ENCODE measurements at places on chromosomes 5 and 9.

- DNase-seq = no peak
Observed at GRCh38 chr9:22229069-22229468, 217.6 kb upstream of the DMRTA1 start.

DNA sequence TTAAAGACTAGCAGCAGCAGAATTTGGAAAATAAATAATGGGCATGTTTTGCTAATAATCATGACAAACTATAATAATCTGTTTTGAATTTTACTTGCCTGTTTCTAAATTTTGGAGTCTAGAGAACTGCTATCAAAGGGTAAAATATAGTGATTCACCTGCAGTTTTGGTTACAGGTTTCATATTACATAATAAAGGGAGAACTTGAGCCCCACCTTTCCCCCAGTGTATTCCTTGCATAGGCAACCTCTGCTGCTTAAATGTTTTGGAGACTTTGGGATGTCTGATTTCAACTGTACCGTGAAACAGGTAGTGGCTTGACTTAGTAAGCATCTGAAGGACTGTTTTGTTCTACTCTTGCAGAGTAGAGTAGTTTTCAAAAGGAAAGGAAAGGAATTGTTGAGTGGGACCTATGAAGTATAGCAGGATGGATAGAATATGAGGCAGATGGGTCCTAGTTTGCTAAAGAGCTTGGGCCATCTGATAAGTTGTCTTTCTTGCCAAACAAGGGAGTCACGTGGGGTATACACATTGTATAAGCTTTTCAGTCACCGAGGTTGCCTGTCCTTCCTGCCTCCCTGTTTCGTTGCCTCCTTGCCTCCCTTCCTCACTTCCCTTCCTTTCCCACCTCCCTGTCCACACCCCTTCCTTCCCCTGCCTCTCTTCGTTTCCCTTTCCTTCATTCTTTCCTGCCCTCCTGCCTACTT lies 19.1 kb downstream of the CREBRF start:
- no peak for DNase-seq

DNA sequence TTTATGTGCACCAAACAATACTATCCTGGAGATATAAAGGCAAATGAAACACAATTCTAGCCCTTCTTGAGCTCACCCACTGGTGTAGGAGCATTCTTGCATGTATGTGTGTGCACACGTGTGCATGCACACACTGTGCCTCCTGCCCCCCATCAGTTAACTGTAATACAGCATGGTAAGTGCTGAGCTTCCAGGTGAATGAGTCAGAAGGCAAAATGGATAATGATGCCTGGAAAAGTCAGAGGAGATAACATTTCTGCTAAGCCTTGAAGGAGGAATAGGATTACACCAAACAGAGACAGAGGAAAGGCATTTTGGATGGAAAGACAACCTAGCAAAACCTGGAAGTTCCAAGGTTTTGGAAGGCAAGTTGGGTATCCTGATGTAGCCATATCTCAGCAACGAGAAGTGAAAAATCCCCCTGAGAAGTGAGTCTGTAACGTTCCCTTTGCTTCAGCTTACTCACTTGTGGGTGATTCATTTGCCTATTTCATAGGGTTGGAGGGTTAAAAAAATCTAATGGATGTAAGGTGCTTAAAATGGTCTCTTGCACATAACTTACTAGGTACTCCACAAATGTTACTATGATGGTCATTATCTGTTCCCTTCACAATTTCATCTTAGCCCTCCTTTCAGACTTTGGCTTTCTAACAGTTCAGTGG lies 101.4 kb upstream of the STC2 start:
- DNase-seq = no peak

GRCh38 chr5:50476549-50476948 lies 35.5 kb upstream of the EMB start:
- DNase-seq = no peak

GRCh38 chr9:114107286-114108001 lies 8.4 kb upstream of the KIF12 start:
- DNase-seq = no peak

DNA sequence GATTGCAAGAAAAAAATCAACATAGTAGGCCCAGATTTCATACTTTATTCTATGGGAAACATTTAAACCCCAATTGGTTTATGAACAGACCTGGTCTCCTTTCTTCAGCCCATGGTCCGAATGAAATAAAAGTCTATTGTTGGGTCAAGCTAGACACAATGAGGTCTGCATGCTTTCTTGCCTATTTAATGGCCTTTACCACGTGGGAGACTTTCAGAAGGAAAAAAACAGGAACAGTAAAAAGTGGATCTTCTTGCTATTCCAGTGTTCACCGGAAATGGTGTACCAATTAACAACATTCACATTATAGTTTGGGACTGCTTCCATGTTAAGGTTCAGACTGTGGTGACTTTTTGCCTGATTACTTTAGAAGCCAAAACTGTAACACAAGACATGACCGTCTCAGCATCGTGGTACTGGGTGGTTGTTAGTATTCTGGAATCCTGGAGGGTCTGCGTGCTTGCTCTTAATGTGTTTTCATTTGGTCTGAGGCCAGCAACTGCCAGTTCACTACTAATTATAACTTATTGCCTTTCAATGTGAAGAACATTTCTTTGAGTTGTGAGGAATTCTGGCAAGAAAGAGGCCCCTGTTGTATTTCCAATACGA lies 85.4 kb upstream of the PRRC1 start:
- no peak for DNase-seq

GRCh38 chr5:65081071-65081470 lies 312.3 kb downstream of the CWC27 start:
- no peak for DNase-seq

DNA sequence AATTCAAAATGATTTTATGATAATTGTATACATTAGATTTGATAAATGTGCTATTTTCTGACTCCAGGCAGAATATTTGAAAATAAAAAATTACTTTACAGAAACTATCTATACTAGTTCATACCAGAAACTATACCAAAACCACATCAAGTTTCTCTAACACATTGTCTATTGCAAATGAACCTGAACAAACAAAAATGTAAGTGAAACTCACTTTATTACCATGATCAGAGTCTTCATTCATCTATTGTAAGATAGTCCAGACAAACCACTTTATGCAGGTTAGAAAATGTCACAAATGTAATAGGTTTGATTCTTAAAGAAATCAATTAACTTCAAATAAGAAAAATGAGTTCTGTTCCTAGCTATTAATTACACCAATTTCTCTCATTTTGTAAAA lies 99.4 kb downstream of the OXCT1 start:
- DNase-seq = no peak

DNA sequence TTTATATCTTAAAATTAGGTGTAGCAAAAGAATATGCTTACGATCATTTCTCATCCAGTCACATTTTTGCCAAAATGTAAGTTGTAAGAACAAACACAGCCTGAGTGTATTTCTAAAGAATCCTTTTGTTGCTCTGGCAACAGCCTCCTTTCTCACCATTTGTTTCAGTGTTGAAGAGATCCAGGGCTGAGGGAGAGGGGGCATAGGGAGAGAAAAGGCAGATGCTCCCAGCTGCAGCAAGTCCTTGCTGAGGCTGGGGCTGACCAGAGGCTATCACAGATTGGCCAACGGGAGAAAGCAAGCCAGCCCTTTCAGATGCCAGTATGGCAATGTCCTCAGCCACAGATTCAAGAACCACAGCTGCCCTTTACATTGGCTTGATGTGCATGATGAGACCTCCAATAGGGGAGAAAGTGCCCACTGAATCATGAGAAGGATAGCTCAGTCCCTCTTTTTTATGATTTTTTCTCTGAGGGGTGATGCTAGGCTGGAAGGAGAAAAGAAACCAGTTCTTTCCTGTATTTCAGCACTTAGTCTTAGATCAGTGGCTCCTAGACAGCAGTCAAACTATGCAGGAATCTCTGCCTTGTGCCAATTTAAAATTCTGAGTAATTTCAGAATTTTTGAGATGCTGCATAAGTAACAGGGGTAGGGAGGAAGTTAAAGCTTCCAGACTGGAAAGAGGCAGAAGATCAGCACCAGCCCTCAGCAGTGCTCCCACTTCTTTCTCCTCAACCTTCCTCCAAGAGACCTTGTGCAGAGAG lies 142.1 kb downstream of the LHFPL2 start:
- DNase-seq = no peak

- no peak for DNase-seq
Observed at GRCh38 chr5:137945825-137946224, 56.6 kb downstream of the PKD2L2 start.

- DNase-seq = no peak
Observed at GRCh38 chr9:117300371-117301110, 114.3 kb downstream of the ASTN2 start.

- peak; percentile 41 for DNase-seq
Observed at GRCh38 chr9:126860757-126861466, 473 bp downstream of the ZBTB34 start.

DNA sequence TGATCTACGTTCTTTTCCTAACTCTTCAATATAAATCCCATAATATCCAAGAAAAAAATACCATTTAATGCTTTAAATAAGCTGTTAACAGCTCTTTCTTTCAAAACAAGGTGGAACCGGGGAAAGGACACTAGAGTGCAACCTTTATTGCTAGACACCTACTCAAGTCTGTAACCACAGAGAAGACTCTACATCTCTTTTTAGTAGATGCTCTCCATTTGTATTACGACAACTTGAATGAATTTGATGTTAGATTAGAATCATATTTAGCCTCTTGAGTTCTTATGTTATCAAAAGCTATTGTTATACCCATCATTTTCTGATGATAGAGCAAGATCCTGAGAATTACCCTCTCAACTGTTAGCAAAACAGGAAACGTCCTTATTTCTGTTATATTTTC lies 246.3 kb downstream of the MLLT3 start:
- DNase-seq = no peak

GRCh38 chr5:158543539-158544387 lies 556.0 kb downstream of the EBF1 start:
- no peak for DNase-seq

All from activated naive CD4-positive, alpha-beta T cell treated with anti-CD3 and anti-CD28 coated beads, Interleukin-2, amount 10 ng/mL, durations not matched to agents 7 days and 5 days (primary cell).